GM13976 (cell line): ENCODE measurements at places on chromosomes 16 and 17.

GRCh38 chr17:17453088-17453487, 23.7 kb upstream of the MED9 start:
- DNase-seq = no peak

DNA sequence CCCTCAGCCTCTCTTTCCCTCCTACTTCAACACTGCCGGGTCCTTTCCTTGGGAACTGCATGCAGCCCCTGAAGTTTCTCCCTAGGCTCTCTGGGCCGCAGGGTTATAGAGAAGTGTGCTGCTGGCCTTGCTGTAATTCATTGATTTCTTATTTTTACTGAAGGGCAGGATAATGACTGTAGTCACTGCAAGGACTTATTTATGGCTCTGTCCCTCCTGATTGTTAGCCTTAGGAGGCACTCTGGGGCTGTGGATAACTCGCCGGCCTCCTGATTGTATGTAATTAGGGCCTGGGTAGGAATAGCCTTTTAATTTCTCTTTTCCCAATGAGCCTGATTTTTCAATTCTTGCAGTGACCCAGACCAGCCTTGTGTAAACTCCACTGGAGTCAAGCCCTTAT, 138.3 kb upstream of the CDH13 start:
- no peak for DNase-seq

DNA sequence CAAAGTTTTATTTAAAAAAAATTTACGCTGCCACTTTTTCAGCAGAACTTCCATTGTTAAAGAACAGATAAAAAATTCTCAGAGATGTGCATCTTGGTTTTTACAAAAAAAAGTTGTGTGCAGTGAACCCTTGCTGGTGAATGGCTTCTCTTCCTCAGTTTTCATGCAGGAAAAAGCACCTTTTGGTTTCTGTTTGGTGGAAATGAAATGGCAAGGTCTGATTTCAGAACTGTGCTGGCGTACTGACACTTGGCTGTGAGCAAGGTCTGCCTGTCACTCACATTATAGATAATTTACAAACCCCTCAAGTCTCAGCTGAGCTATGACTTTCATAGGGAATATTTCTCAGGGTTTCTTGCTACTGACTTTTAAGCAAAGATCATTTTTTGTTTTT, 5.7 kb upstream of the SALL1 start:
- no peak for DNase-seq

DNA sequence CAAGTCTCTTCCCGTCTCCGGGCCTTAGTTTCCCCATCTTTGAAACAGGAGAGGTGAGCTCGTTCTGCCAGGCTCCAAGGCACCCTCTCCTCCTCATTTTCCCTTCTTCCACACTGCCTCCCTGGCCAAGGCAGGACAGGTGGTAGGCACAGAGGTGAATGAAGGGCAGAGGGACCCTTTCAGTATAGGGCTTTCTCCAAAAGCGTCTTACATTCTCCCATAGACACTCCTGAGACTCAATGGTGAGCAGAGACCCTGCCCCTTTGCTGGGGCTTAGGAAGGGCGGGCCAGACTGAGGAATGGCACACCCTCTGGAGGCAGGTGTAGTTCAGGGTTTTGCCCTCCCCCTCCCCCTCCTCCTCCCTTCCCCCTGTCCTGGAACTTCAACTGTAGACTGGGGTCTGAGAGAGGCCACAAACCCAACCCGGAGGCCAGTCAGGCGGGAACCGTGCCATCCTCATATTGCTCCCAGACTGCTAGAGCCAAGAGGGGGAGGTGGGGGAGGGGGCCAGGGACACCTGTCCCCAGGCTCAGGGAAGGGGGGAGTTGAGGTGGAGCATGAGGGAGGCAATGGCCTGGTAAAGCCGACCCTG, 1.9 kb downstream of the PLEKHH3 start:
- no peak for DNase-seq

- no peak for DNase-seq
Measured at GRCh38 chr17:20223808-20224328, 214.7 kb downstream of the SPECC1 start.

DNA sequence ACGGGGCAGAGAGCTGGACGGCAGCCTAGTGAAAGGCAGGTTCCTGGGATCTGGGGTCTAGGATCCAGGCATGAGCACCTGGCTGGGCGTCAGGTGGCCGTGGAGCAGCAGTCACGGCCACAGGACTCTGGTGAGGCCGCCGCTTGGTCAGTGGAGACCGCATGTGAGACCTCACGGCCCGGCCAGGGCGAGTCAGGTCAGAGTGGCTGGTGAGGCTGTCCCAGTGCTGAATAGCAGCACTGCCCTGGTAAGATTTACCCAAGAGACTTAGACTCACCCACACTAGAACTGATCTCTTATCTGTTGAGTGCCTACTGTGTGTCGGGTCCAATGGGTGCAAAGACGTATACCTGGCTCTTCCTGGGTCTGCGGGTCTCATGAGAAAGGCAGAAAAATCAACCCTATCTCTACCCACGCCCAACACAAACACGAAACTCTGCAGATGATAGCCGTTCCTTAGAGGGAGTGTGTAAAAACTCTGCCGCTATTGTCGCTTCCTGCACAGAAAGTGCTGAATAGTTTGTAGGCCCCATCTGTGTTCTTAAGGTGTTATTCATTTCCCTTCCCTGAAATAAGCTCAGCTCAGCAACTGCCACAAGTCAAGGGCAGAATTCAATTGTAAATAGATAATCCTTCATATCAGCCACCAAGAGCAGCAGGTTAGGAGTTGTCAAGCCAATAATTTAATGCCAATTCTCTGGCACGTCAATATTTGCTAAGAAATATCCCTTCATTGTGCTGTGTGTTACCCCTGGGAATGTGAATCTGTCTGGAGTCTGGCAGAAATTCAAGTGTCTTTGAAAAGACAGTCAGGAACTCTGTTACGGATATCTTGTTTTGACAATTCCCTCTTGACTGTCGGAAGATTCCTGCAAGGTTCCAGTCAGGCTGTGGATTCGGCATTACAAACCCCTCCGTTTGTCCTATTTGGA, 240.0 kb downstream of the NTN1 start:
- DNase-seq = no peak

DNA sequence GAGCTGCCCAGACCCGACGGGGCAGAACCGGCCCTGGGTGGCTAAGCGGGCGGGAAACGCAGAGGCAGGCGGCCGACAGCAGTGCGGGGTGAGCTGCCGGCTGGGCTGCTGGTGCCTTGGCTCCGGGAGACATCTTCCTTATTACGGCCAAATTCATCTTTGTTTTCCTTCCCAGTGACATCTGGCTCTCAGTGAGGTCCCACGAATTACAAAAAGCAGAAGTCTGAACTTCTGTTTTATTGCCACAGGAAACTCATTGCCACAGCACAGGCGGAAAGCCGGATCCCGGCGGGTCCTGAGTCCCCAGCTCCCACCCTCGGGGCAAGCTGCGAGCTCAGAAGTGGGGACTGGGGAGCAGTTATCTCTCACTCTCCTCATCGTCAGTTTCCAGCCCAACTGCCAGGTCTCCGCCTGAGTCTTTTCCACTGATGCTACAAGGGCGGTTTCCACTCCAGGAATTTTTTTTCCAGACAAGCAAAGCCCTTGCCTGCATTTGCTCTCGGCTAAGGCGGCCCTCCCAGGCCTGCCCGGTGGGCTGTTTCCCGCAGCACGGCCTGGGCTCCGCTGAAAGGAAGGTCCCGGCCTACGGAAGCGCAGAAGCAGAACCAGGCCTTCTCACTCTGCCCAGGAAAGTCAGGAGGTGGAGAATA, 40.3 kb downstream of the CBFA2T3 start:
- peak; percentile 55 for DNase-seq

- DNase-seq = no peak
Measured at GRCh38 chr16:27954191-27954590, 109.3 kb downstream of the GSG1L start.

- no peak for DNase-seq
Measured at GRCh38 chr16:56192635-56192945, 1.3 kb downstream of the GNAO1 start.

- DNase-seq = no peak
Measured at GRCh38 chr17:1275205-1275961, 4.1 kb upstream of the TRARG1 start.

GRCh38 chr17:44417553-44417952, 28.1 kb upstream of the ITGA2B start:
- peak; percentile 52 for DNase-seq

- DNase-seq = no peak
Measured at GRCh38 chr17:77688369-77688768, 270.1 kb upstream of the TNRC6C start.

- peak; percentile 64 for DNase-seq
Measured at GRCh38 chr17:7213895-7214299, 5.7 kb downstream of the DLG4 start.

DNA sequence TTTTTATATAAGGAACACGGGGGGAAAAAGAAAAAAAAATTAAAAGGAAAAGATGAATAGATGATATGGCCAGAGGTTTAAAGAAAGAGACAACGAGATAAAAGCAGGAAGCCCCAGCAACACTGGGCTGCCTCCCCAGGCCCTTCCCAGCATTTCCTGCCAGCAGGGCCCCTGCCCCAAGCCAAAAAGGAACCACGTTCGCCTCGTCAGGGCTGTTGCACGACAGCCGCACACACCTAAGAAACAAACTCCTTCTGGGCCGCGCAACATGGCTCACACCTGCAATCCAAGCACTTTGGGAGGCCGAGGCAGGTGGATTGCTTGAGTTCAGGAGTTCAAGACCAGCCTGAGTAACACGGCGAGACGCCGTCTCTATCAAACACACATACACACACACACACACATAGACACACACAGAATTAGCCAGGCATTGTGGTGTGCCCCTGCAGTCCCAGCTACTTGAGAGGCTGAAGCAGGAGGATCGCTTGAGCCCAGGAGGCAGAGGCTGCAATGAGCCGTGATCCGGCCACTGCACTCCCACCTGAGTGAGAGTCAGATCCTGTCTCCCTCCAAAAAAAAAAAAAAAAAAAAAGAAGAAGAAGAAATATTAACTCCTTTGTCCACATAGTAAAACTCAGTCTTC, 83.0 kb downstream of the ANKRD11 start:
- no peak for DNase-seq
